ENCODE measurements at places on chromosomes 4 and X.

GRCh38 chr4:118915468-118915867 is 26.8 kb downstream of the SYNPO2 start:
- H3K36me3 ChIP-seq, result no peaks in the 10 kb centered on the region
- DNase-seq, result no peak

DNA sequence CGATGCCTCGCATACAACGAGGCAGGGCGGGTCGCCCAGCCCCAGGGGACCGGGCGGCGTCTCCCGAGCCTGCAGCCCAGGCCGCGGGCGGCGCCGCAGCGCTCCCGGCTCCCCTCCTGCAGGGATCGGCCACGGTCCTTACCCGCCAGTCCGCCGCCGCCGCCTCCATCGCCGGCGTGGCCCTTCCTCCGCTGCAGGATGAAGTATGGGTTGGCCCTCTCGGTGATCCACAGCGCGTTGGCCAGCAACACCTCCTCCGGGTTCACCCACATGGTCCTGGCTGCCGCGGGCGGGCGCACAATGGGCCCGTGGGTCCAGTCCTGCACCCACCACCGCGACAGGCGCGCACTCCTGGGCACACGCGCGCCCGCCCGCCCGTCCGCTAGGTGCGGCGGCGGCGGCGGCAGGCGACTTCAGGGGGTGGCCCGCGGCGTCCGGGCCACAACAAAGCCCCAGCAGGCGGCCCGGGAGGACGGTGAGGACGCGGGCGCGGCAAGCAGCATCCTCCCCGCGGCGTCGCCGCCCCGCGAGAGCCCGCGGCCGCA is 339 bp downstream of the TBC1D9 start:
- DNase-seq, result peak; percentile 29
- peaks cover 13% of the 10 kb centered on the region for H3K4me1 ChIP-seq
- no peak overlapping the region for H3K4me3 ChIP-seq
- no peak overlapping the region for H3K27ac ChIP-seq
- no peaks in the 10 kb centered on the region for H3K36me3 ChIP-seq
- peaks cover 78% of the 10 kb centered on the region for H3K27me3 ChIP-seq

DNA sequence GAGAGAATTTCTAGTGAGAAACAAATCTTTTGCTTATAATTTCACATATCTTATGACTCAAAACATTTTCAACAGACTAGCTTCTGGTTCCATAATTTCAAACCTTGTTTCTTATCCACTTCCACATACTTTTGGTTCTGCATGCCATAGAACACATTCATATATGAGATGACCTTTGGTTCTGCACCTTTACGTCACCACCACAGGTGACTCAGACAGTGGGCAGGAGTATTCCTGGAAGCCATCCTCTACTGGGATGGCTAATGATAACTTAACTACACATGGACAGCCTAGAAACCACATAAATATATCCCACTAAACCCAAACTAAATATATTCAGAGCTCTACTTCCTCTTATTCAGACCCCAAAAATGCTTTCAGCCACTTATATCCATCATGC is 133.3 kb downstream of the DCK start:
- H3K4me1 ChIP-seq, result peaks cover 5% of the 10 kb centered on the region
- no peak overlapping the region for H3K27ac ChIP-seq
- no peaks in the 10 kb centered on the region for H3K27me3 ChIP-seq
- H3K36me3 ChIP-seq, result no peaks in the 10 kb centered on the region

GRCh38 chr4:77332696-77333270 is 175.8 kb downstream of the CCNG2 start:
- no peaks in the 10 kb centered on the region for H3K4me1 ChIP-seq
- DNase-seq, result no peak
- H3K36me3 ChIP-seq, result no peaks in the 10 kb centered on the region
- no peak overlapping the region for H3K4me3 ChIP-seq

Data from activated naive CD8-positive, alpha-beta T cell treated with anti-CD3 and anti-CD28 coated beads for 36 hours (primary cell).